Activated CD4-positive, alpha-beta T cell treated with anti-CD3 and anti-CD28 coated beads, Interleukin-2, amount 10 ng/mL, durations not matched to agents 24 days and 14 days (primary cell): ENCODE measurements at places on chromosomes 12 and 14. TPM values are rescaled to one million over a fixed set of nuclear protein-coding genes. Genes with fewer than 3 reads are reported as not detected.

- DNase-seq: no peak
Observed at GRCh38 chr12:62805517-62805916, 129.4 kb downstream of the PPM1H start.

- DNase-seq: no peak
Observed at GRCh38 chr12:32891956-32892355, 4.6 kb downstream of the PKP2 start.

DNA sequence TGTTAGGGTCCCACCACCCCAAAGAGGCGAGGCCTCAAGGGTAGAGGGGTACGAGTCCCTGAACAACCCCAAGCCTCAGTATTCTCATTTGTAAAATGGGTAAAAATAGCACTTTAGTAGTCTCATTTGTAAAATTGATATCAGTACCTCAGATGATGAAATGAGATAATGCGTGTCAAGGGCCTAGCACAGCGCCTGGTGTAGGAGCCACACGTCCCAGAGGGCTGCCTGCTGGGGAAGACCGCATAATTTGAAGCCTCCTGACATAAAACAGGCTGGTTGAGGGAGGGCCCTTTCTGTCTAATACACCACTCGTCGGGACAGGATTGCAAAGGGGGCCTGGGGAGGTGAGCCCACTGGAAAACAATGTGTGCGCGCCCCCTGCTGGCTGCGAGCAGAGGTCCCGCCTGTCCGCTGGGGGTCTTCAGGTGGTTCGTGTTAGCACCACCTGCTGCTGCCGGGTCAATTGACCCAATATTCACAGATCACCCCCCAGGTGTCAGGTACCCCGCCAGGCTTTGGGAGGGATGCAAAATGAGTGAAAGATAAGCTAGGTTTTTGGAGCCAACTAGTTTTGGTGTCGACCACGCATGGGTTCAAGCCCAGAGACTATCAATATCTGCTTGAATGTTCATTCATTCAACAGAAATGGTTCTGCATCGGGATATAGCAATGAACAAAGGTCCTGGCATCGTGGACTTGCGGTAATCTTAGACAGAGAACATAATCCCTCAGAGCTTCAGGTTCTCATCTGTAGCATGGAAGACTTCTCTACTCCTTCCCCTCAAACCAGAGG lies 24.7 kb upstream of the IRF2BPL start:
- DNase-seq: peak; percentile 91

GRCh38 chr12:67534046-67534445 lies 114.5 kb upstream of the DYRK2 start:
- no peak for DNase-seq

GRCh38 chr14:100362311-100362927 lies 39.3 kb downstream of the SLC25A47 start:
- DNase-seq: no peak

- DNase-seq: no peak
Observed at GRCh38 chr12:124428136-124428791, 133.4 kb downstream of the RFLNA start.

DNA sequence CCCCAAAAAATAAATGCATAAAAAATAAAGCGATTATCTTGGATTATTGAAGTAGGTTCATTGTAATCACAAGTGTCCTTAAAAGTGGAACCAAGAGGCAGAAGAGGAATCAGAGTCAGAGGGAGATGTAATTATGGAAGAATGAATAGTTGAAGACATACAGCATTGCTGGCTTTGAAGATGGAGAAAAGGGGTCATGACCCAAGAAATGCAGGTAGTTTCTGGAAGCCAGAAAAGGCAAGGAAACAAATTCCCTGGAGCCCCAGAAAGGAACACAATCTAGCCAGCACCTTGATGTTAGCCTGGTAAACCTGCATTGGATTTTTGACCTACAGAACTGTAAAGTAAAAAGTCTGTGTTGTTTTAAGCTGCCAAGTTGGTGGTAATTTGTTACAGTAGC lies 57.5 kb upstream of the PTGR2 start:
- DNase-seq: no peak

- DNase-seq: peak; percentile 86
Observed at GRCh38 chr14:49586673-49587460, 687 bp upstream of the RPS29 start.

GRCh38 chr12:90679674-90680073 lies 275.3 kb downstream of the CCER1 start:
- DNase-seq: no peak

GRCh38 chr12:13211859-13212664 lies 15.5 kb downstream of the EMP1 start:
- peak; percentile 92 for DNase-seq

DNA sequence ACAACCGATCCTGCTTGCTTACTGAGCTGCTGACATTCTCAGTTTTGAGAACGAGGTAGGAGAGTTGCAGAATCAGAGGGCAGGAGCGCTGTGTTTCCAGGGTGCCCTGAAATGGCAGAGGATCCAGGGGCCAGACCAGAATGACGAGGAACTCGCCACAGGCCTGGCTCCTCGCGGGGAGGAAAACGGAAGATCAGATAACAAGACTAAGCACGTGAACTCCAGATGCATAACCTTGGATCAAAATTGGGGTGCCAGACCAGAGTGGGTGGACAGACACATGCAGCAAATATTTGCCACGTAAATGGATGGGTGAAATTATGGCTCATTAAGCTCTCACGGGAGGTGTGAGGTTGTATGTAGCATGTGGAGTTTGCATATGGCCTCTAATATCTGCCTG lies 46.5 kb downstream of the ELK3 start:
- no peak for DNase-seq

AVPR1A gene
- not detected in 2 replicates for total RNA-seq
